Effector CD4-positive, alpha-beta T cell (primary cell): ENCODE measurements at places on chromosomes 7 and 10.

DNA sequence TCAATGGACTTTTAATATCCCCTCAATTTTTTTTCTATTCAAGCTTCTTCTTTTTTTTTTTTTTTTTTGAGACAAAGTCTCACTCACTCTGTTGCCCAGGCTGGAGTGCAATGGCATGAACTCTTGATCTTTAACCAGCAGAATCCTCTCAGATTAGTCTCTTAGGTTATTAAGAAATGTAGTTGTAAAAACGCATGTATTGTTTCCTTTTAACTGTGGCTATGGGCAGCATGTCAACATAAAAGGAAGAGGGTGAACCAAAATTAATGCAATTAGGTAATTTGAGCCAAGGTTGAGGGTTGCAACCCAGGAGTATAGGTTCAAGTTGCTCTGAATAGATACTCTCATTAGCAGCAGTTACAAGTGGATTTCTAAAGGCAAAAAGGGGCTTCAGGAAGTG, 4.3 kb upstream of the GSTO1 start:
- no peak for DNase-seq

- DNase-seq, result no peak
Observed at GRCh38 chr10:74194999-74195398, 44.0 kb downstream of the ADK start.

GRCh38 chr7:64294701-64295420, 18.9 kb upstream of the ZNF736 start:
- DNase-seq, result no peak

DNA sequence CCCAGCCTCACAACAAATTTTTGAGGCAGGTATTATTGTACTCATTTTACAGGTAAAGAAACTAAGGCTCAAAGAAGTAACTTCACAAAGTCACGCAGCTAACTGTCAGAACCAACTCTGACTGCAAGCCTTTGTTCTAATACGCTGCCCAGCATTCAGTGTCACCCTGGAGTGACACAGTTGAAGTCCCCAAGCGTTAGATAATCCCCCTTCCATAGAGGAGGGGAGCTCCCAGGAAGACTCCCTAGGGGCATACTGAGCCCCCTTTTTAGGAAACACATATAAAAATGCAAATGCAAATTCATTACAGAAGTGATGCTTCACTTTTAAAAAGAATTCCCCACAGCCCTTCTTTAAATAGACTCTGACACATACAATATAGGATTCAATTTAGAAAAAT, 101.0 kb upstream of the MACROH2A2 start:
- DNase-seq, result no peak

GRCh38 chr7:38360776-38361175, 87.3 kb upstream of the TARP start:
- DNase-seq, result no peak

- DNase-seq, result no peak
Observed at GRCh38 chr7:156665101-156665500, 24.5 kb downstream of the RNF32 start.

GRCh38 chr10:130812381-130813148, 499.0 kb downstream of the TCERG1L start:
- no peak for DNase-seq

GRCh38 chr10:1297566-1298301, 241.5 kb downstream of the WDR37 start:
- no peak for DNase-seq

DNA sequence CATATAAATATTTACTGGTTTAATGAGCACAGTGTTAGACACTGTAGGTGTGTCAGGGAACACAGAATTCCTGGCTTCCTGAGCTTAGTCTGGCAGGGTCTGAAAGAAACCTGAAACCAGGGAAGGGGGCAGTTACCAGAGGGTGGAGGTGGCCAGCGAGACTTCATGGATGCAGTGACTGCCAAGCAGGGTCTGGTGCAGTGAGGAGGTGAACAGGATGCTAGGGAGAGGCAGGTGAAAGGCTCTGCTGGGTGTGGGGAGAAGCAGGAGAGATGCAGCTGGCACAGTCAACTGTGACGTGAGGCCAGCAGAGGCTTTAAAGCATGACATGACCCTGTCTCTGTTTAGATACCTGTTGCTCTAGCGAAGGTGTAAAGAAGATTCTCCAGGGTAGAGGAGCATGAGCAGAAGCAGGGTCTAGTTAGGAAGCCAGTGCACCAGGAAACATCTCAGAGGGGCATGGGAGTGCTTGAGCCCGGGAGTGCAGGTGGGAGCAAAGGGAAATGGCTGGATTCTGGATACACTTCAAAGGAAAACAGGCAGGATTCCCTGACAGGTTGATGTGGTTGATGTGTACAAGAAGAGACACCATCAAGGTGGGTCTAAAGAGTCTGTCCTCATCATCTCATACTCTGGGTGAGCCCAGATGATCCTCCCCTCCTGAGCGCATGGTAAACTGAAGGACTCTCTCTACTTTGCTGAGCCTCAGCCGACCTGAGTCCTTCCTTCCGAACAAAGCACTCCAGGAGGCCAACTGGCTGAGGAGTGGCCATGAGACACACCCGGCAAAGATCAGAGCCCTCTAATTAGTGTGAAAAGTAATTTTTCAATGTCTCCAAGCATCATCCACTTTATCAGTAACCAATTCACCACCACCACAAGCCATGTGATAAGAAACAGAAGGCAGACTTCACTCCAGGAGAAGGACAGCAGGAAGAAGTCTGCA, 186.8 kb downstream of the COBL start:
- DNase-seq, result no peak

DNA sequence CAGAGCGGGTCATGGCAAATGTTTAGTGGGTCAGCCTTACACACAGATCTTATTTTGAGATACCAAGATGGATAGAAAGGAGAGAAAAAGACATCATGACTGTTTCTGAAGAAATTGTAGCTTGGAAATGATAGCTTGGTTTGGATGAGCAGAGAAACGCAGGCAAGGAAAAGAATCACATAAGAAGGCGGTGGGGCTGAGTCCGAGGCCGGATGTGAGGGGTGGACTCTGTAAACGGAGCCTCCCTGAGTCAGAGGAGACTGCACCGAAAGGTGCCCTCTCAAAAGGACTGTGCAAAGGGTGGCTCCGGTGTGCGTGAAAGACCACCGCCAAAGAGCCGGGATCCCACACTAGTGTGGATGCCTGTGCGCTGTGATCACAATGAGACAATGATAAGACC, 53.7 kb downstream of the ADARB2 start:
- no peak for DNase-seq

DNA sequence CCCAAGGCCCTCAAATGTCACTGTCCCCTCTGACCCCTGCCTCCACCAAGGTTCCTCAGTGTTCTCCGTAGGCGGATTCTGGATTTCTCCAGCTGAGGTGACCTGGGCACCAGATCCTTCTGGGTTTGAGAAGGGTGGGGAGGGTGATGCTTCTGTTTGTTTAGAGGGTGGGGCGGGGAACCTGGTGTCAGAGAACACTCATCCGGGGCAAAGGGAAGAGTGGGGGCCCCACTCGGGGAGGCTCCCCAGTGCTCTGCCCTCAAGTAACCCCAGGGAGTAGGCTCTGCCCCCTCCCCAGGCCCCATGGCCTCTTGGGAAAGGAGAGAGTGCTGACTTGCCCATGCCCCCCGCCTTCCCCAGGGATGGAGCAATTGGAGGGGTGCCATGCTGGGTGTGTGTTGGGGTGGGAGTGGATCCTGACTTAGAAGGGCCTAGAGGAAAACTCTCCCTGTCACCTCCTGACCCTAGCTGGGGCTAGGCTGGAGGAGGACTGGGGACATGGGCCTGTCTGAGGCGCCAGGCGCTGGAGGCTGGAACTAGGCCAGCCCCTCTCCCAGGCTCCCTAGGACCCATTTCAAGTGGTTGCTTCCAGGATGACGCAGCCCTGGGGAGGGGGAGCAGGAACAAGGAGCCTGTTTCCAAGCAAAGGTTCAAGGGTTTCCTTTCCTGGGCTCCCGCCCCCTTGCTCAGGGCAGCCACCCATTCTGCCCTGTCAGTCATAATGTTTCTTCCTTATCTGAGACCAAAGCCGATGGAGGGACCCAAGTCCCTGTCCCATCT, 27.9 kb downstream of the KAZALD1 start:
- DNase-seq, result no peak
